ENCODE measurements at places on chromosomes 2 and 18.

DNA sequence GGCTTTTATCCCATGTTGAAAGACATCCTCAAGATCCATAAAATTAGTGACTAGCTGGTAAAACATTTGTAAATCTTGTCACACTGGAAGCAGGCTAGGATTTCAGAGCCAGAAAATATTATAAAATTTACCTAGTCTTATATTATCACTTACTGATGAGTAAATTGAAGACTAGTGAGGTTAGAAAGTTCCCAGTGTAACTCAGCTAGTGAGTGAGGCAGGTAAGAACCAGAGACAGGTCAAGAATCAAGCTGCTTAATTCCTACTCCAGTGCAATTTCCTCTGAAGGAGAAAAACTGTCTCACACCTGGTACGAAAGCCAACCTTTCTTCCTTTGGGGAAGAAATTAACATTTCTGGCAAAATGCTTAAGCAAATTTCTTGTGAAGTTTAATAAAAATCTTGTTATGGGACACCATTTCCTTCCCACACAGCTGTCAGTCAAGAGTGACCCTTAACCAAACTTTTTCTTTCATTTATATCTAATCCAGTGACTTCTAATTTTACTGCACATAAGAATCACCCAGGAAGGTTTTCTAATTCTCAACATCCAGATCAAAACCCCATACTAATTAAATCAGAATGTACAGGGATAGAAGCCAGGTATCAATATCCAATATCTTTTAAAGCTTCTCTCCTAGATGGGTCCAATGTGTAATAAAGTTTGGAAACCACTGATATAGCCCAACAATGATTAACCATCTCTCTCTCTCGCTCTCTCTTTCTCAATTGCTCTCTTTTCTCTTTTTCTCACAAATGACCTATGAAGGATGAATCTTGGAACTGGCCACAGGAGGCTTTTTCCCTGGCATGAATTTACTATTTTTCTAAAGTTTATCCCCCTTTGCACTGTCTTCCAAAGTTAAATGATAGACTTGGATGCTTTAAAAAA, 264.3 kb upstream of the SLC39A10 start:
- H3K27me3 ChIP-seq = no peaks in the 10 kb centered on the region
- no peak for DNase-seq
- no peak overlapping the region for H3K27ac ChIP-seq

GRCh38 chr18:26865557-26865956, at the start of gene AQP4:
Gene AQP4 (minus strand): TSS chr18:26865707. CDS start chr18:26865689, 18 bp downstream.
- no peak for DNase-seq
- H3K4me1 ChIP-seq = no peaks in the 10 kb centered on the region
- H3K27ac ChIP-seq = no peak within 1 kb of the TSS
- peaks cover 10% of the 10 kb centered on the region for H3K27me3 ChIP-seq

DNA sequence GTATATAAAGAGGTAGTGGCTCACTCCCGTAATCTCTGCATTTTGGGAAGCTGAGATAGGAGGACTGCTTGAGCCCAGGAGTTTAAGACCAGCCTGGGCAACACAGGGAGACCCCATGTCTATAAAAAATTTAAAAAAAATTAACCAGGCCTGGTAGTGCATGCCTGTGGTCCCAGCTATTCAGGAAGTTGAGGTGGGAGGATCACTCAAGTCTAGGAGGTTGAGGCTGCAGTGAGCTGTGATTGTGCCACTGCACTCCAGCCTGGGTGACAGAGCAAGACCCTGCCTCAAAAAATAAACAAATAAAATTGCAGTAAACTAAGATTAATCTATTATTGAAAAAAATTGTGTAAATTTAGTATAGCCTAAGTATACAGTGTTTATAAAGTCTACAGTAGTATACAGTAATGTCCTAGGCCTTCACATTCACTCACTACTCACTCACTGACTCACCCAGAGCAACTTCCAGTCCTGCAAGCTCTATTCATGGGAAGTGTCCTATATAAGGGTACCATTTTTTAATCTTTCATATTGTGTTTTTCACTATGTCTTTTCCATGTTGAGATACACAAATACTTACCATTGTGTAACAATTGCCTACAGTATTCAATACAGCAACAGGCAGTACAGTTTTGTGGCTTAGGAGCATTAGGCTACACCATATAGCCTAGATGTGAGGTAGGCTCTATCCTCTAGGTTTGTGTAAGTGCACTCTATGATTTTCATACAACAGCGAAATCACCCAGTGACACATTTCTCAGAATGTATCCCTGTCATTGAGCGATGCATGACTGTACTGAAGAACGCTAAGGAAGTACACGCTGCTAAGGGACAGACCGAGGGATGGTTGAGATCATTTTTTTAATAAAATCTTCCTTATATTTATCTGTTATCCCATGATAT, 10.4 kb upstream of the MAP4K3 start:
- peaks cover 9% of the 10 kb centered on the region for H3K36me3 ChIP-seq
- no peak overlapping the region for H3K4me3 ChIP-seq
- H3K27me3 ChIP-seq = no peaks in the 10 kb centered on the region
- peaks cover 2% of the 10 kb centered on the region for H3K4me1 ChIP-seq
- no peak for DNase-seq
- no peak overlapping the region for H3K27ac ChIP-seq

- no peaks in the 10 kb centered on the region for H3K36me3 ChIP-seq
- DNase-seq = no peak
- peaks cover 4% of the 10 kb centered on the region for H3K27me3 ChIP-seq
- H3K4me3 ChIP-seq = no peak overlapping the region
- no peak overlapping the region for H3K27ac ChIP-seq
- H3K4me1 ChIP-seq = peaks cover 4% of the 10 kb centered on the region
Measured at GRCh38 chr2:217064234-217065011, 204.6 kb upstream of the TNP1 start.

All from activated CD8-positive, alpha-beta T cell treated with anti-CD3 and anti-CD28 coated beads, Interleukin-2, amount 10 ng/mL, durations not matched to agents 7 days and 5 days (primary cell).